ENCODE measurements at places on chromosomes 11 and 22.

GRCh38 chr22:35191412-35191811, 65.9 kb upstream of the HMGXB4 start:
- no peak for DNase-seq

DNA sequence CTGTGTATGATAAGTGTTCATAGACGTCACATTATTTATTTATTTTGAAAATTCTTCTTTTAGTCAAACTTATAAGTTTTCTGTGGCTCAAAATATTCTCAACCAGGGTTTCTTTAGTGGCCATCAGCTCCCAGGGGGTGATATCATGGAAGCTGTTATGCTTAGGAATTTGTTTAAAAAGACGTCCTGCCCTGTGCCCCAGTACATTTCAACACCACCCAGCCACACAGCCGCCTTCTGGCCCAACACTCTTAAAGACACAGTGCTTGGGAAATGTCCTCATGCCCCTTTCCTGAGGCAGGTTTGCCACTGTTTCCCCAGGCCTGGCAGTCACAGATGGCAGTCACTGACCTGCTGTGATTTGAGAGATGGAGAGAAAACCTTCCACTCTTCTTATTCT, 19.9 kb downstream of the TSKU start:
- DNase-seq = no peak

DNA sequence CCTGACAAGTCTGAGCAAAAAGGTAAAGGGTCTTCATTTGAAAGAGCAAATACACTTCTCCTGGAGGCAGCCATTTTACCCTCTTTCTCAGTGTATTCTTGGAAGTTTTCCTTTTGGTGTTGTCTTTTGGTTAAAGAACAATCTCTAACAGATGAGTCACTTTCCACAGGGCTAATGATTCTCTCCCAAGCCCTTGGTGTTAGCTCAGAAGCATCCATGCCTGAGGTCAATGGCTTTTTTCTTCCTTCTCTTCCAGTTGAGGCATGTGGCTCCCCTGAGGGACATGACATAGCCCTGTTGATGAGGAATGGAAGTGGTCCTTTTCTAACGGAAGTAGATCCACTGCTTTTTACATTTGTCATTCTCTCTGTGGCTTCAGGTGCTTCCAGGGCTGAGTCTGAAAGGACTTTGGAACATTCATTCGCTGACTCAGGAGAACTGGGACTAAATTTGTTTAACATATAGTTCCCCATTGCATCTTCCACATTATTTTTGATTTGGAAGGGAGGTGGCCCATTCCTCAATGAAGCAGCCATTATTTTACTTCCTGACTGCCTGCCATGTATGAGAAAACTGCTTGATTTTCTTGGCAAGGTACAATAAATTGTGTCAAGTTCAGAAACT, 13.8 kb upstream of the POGLUT3 start:
- no peak for DNase-seq

DNA sequence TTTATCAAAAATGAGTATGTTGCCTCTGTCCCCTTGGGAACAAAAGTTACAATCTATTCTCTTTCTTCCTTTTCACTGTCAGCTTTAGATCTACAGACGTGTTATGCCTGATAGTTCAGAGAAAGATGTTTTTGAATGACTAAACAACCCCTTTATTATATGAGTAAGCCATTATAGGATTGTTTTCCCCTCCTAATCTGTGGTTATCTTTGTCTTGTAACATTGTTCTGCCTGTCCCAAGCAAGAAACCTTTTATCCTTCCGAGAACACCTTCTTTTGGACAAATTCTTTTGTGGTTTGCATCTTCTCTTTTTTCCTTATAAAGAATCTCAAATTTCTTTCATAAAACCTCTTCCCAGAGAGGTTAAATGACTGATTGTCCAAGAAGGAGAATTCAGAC, 208.4 kb downstream of the DDX10 start:
- DNase-seq = no peak

DNA sequence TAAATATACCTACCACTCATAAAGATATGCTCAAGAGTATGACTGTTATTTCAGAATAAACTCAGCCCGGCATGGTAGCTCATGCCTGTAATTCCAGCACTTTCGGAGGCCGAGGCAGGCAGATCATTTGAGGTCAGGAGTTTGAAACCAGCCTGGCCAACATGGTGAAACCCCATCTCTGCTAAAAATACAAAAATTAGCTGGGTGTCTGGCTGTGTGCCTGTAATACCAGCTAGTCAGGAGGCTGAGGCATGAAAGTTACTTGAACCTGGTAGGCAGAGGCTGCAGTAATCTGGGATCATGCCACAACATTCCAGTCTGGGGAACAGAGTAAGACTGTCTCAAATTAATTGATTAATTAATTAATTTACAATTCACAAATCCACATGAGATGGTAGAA, 208.2 kb upstream of the PDGFD start:
- DNase-seq = no peak

GRCh38 chr11:28054821-28055220, 53.1 kb downstream of the KIF18A start:
- DNase-seq = no peak

DNA sequence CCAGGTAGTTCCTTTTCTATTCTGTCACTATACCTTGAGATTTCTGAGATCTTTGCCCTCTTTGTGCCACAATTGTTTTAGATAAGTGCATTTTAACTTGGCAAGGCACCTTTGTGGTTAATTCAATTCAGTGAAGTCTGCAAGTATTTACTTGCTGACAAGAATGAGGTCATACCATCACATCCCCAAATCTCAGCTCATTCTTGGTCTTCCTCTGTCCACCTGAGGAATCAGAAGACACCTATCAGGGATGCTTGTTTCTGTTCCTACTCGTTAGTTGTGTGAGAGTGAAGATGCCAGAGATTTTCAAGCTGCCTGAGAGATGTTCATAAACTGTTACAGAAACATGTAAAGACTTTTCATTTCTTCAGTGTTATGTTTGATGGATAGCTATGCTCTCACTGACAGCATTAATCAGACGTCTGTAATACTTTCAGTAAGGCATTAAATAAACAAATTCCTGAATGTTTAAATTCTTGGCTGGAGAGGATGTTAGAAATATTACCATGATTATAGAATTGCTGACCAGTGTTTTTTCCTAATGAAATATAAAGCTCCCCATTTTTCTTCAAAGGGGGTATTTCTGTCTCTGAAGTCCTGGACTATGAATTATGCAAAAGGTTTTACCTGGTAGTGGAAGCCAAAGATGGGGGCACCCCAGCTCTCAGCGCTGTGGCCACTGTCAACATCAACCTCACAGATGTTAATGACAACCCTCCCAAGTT, 135.0 kb upstream of the MTNR1B start:
- no peak for DNase-seq

DNA sequence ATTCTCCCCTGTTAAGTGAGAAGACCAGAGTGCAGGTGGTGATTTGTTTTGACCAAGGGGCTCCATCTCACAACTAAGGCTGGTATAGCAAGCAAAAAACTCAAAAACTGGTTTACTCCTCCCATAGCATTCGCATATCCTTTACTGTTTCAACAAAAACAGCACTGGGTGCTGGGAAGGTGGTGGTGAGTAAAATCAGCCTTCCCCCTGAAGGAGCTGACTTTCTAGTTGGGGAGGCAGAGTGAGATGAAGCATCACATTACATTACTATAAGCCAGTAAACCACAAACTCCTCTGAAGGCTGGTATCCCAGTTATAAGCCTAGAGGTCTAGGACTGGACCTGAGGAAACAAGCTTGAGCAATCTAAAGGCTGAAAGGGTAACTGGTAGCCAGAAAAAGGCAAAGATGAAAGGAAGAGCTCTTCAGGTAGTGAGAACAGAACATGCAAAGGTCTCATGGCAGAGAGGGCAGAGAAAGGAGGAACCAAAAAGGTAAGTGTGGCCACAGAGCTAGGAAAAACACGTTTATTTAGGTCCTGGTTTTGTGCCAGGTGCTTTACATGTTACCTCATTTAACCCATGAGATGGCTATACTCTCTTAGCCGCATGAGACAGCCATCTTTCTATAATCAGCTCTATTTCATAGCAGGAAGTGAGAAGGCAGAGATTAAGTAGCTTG, 22.3 kb downstream of the TMEM123 start:
- no peak for DNase-seq

DNA sequence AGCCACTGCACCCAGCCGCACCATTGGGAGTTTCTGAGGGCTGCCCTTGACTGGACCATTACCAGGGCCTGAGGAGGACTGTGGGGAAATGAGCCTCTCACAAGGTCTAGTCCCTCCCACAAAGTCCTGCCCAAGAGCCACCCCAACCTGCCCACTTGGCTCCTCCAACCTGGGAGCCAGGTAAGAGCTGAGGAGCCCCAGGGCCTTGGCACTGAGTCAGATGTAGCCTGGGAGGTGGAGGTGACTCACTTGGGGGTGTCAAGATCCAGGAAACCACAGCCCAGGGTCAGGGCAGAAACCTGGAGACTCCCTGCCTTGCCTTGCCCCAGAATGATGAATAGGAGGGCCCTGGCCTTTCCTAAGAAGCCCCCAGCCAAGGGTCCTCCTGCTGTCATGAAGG, 25.8 kb upstream of the P2RY2 start:
- no peak for DNase-seq

GRCh38 chr11:59212744-59213631, at the start of gene MPEG1:
MPEG1 (minus strand) TSS chr11:59212927; CDS start chr11:59212865, 62 bp downstream.
- peak; percentile 18 for DNase-seq

DNA sequence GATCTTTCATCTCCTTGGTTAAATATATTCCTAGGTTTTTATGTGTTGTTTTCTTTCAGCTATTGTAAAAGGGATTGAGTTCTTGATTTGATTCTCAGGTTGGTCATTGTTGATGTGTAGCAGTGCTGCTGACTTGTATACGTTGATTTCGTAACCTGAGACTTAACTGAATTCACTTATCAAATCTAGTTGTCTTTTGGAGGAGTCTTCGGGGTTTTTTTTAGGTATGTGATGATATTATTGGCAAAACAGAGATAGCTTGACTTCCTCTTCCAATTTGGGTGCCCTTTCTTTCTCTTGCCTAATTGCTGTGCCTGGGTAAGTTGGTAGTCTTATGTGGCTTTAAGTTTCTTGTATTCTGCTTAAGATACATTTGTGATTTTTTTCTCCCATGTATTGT, 52.8 kb downstream of the CBL start:
- DNase-seq = peak; percentile 38

DNA sequence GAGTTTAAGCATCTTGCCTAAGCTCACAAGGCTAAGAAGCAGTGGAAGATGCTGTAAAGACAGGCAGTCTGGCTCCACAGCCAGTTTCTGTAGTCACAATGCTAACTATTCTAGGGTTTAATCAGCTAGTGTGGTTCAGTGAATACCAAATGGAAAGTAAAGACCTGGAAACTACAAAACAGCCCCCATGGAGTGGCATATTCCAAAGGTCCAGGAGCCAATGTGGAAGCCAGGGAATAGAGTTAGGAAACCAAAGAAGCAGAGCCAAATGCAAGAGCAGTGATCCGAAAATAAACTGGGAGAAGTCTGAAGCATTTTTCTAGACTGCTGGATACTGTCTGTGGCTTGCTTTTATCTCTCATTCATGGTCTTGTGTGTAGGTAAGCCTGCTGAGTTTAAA, 731.2 kb upstream of the ANO5 start:
- DNase-seq = no peak

- no peak for DNase-seq
These were observed 1.5 kb downstream of the WNT7B start for GRCh38 chr22:45975164-45976161.

GRCh38 chr22:42856179-42856864, 751 bp downstream of the ARFGAP3 start:
- peak; percentile 47 for DNase-seq

GRCh38 chr22:20061481-20061861, 18.6 kb upstream of the DGCR8 start:
- DNase-seq = no peak

DNA sequence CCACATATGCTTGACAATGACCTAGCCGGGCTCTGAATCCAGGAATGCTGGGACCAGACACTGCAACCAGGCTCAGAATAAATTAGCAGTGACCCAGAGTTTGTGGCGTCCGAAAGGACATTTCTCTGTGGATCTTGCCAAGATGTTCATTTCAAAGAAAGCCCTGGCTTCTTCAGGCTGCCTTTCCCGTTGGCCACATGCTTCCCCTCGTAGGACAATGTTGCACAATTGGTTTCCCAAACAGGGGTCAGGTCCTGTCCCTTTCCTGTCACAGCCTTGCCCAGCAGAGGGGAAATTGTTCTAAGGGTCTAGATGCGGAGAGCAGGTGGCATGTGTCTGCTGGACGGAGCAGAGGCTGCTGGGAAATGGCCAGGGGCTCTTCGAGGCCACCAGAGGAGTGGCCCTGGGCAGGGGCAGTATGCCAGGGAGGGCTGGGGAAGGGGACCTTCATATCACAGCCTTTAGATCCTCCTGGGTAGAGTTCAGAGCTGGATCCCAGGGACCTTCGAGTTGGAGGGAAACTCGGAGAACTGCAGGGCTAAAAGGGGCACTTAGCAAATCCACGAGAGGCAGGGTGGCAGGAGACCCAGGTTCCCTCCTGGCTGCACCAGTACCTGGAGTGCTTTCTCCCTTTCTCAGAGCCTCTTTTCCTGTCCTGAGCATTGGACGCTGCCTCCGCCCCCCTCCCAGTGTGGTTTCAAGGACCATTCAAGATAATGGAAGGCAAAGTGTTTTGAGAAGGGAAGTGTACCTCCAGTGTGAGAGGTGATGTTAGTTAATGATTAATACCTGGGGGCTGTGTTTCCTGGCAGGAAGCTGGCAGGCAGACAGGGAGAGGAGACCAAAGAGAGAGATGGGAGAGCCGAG, 42.3 kb downstream of the C11orf96 start:
- no peak for DNase-seq

GRCh38 chr11:60127311-60127811, 38.9 kb downstream of the MS4A2 start:
- peak; percentile 82 for DNase-seq

- DNase-seq = no peak
These were observed 22.5 kb upstream of the OR5AN1 start for GRCh38 chr11:59336176-59336575.

GRCh38 chr11:86483940-86484794, 109.5 kb downstream of the CCDC81 start:
- no peak for DNase-seq

- no peak for DNase-seq
These were observed 92.7 kb upstream of the TIMP3 start for GRCh38 chr22:32708830-32709229.

DNA sequence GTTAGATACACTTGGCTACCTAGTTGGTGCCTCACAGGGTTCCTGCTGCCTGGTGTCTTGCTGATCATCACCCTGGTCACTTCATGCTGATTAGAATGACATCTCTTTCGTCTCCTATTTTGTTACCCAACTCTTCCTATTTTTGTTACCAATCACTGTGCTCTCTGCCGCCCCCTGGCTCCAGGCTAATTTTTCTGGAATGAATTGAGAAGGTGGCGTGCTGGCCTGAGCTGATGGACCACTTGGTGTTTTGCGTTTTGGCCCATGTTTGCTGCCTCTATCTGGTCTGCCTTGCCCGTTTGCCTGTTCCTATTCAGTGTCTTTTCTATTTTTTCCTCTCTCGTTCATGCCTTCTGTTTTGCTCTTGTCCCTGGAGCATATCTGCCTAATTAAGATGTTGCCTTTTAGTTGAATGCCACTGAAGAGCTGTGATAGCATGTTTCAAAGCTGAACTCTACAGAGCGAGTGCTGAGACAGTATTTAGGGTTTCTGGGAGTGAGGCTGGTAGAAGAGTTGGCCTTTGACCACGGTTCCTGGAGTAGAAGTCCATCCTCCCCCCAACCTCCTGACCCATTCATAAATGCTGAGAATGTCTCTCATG, 5.9 kb upstream of the ATF4 start:
- DNase-seq = peak; percentile 77

- no peak for DNase-seq
These were observed 36.4 kb upstream of the TPBGL start for GRCh38 chr11:75204012-75204674.

All from hematopoietic multipotent progenitor cell treated with erythropoietin and hydrocortisone succinate and interleukin-3 and kit ligand, for 6 days (in vitro differentiated cells).